CD4-positive, alpha-beta T cell (primary cell): ENCODE measurements at places on chromosomes 1 and 21.
A peak's percentile ranks its signal among the peaks of the same experiment; 100 is the strongest.

- no peak for DNase-seq
Observed at GRCh38 chr1:160025314-160025713, 6.5 kb downstream of the PIGM start.

DNA sequence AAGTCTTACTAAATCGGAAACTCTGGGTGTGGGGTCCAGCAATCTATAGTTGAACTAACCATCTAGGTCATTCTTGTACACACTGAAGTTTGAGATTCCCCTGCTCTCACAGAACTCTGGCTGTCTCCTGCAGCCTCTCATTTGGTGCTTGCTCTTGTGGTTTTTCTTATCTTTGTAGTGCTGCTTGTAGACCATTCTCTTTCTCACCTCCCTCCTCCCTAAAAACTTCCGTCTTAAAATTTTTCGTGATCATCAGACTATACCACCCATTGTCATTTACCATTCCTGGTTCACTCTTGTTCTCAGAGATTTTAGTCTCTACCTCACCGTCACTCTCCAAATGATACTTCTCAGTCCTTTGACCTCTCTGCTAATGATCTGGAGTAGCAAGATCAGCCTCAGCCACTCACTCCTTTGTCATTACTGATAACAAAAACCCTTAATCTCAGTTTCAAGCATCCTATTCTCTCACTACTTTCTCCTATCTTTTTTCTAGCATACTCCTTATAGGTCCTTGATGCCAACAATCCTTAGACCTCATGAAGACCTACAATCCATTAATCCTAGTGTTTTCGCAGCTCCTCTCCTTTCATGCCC is 13.0 kb upstream of the EPHX4 start:
- DNase-seq: no peak

DNA sequence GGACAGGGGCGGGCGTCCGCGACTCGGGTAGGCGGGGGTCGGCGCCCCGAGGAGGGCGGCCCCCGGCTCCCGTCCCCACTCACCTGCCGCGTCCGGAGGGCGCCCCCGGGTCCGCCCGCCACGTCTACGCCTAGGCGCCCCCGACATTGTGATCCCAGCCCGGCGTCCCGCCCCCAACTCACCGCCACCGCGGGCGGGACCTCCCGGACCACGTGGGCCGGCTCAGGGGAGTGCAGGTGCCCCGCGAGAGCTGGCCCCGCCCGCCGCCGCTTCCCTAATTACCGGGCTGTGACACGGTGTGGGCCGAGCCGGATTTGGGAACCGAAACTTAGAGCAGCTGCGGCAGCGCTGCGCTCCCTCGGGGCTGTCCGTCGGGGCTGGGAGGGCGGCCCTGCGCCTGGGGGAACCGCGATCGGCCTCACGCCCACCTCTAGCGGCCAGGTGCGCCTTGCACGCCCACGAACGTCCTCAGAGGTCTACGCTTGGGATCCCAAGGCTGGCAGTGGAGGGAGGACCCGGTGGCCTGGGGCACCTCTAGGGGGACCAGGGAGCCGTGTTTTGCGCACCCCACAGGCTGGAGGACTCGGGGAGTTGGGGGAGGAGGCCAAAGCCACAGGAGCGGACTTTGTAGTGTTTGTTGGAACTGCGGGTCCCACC is 521 bp upstream of the NADK start:
- DNase-seq: peak; percentile 71

- no peak for DNase-seq
Observed at GRCh38 chr1:116231752-116232151, 120.6 kb downstream of the MAB21L3 start.

GRCh38 chr1:94855307-94855700 is 35.1 kb downstream of the SLC44A3 start:
- DNase-seq: no peak

DNA sequence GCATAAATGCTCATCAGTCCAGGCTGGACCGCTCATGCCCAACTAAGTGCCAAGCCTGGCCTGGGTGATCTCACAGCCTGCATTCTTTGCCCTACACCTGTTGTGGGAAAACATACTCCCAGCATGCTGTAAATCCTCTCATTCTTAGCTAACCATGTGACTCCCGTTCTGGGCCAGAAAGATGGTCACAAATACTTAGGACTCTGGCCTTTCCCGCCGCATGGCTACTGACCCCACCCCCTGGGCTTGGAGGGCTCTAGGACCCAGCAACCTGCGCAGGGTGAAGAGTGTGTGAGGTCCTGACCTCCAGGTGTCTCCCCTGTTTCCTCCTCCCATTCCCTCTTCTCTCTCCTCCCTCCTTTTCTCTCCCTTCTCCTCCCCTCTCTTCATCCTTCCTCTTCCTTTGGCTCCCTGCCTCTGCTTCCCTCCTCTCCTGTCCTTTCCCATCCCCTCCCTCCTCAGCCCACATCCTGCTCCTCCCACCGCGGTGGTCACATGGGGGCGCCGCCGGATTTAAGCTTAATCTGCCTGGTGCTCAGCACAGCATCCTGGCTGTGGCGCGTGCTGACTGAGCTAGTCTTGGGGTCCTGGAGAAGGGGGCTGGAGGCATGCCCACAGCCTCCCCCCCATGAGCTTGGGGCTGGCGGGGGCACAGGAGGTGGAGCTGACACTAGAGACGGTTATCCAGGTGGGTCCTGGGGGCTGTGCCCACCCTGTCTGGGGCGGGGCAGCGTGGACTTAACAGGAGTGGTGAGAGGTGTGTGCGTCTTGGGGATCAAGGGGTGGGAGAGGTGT is at the start of gene CROCC:
TSS of gene CROCC (plus strand) at position 541 of the 795 bp plus-strand sequence. CDS start at position 629, 88 bp downstream.
- peak; percentile 37 for DNase-seq

DNA sequence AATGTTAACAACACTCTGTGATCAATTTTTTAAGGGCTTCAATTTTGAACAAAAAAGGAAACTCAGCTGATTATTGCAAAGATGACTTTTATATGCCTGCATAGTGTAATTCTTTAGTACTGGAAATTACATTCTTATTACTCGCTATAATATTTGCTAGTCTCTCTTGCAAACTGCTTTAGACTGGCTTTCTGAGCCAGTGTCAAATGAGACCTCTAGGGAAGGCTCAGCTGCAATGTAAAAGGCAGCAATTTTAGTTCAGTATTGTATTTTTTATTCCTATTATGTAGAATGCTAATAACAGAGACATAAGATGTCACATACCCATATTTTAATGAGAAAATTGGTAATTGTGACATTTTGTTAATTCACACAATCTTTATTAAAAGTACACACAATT is 338.1 kb upstream of the LYPLAL1 start:
- no peak for DNase-seq

DNA sequence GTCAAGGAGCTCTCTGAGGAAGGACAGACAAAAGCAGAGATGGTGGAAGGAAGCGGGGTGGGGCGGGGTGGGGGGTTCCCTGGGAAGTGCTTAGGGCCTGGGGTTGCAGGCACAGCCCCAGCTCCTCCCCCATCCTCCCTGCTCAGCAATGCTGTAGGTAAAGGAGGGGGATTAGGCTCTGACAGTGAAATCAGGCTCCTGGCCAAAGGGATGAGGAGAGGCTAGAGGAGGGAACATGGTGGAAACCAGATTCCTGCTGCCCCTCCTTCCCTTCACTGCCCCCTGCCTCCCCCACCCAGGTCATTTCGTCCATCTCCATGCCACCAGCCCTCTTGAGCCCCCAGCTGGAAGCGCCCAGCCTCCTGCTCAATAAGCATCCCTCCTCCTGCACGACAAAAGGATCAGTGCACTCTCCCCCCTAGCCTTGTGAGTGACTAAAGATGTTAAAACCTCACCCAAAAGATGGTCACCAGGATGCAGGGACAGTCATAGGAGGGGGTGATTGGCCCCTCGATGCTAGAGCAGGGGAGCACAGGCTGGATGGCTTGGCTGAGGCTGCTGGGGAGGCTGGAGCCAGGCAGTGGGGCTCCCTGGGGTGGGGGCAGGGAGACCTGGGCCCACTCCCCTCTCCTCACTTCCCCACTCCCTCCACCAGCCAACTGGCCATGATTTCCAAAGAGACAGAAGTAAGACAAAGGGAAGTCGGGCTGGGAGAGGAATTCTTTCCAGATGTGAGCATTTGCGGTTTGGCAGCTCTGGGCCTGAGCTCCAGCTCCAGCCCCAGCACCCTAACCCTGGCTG is 2.2 kb upstream of the CRABP2 start:
- no peak for DNase-seq

GRCh38 chr21:19590044-19590443 is 1186.5 kb upstream of the TMPRSS15 start:
- DNase-seq: no peak

GRCh38 chr21:42369821-42370220 is 3.5 kb upstream of the TFF1 start:
- no peak for DNase-seq

- no peak for DNase-seq
Observed at GRCh38 chr21:16125274-16125673, 395.5 kb downstream of the USP25 start.

DNA sequence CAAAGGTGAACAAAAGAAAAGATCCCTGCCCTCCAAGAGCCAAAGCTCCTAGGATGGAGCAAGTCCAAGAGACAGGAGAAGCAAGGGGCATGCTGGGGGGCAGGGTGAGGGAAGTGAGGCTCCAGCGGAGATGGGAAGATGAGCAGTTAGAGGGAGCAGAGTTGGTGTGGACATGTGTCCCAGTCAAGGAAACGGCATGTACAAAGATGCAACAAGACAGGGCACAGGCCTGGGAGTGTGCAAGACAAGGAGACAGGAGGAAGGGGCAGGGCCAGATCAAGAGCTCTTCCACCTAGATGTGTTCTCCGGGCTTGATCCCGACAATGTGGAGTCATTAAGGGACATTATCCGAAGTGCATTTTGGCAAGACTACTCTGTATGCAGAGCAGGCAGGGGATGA is 82.1 kb downstream of the CAPZB start:
- DNase-seq: no peak

- DNase-seq: no peak
Observed at GRCh38 chr1:92859400-92860039, 27.7 kb downstream of the RPL5 start.

DNA sequence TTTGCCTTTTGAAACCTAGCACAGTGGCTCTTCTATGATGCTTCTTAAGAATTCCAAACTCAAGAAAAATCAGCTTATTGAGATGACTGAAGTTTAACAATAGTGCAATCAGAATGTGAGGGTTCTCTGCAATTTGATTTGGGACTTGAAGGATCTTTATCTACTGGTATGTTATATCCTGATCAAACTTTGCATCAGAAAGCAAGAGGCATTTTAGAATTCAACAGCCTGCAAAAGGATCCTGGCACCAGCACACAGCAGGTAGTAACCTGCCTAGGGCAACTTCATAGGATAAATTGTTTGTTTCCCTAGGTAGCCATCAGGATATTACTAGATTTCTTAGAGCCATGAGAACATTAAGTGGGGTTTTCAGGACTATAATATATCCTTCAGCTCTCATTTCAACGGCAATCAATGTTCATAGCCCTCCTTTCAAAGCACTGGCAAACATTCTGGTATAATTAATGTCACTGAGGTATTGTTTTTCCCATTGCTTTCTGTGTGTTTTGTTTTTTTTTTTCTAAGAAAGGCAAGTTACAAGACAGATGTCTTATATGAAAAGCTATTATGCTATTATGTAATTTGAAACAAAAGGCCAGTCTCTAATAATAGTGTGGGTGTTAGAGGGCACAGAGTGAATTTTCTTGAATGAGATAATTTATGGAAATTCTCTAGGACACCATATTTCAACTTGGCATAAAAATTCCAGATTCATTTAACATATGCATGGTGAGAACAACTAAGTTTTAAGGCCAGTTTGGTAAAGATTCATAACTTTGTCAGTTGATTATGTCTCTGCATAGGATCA is 34.5 kb downstream of the NTNG1 start:
- DNase-seq: no peak

DNA sequence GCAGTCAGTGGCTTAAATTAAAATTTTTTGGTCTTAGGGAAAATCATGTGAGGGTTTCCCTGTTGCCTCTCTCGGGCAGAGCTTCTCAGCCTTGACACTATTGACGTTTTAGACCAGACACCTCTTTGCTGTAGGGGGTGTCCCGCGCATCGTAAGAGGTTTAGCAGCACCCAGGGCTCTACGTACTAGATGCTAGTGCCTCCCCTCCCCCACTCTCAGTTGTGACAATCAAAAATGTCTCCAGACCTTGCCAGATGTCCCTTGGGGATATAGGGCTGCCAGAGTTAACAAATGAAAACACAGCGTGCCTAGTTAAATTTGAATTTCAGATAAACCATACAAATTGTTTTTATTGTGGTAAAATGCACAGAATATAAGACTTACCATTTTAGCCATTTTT is 293.3 kb downstream of the DISC1 start:
- no peak for DNase-seq

DNA sequence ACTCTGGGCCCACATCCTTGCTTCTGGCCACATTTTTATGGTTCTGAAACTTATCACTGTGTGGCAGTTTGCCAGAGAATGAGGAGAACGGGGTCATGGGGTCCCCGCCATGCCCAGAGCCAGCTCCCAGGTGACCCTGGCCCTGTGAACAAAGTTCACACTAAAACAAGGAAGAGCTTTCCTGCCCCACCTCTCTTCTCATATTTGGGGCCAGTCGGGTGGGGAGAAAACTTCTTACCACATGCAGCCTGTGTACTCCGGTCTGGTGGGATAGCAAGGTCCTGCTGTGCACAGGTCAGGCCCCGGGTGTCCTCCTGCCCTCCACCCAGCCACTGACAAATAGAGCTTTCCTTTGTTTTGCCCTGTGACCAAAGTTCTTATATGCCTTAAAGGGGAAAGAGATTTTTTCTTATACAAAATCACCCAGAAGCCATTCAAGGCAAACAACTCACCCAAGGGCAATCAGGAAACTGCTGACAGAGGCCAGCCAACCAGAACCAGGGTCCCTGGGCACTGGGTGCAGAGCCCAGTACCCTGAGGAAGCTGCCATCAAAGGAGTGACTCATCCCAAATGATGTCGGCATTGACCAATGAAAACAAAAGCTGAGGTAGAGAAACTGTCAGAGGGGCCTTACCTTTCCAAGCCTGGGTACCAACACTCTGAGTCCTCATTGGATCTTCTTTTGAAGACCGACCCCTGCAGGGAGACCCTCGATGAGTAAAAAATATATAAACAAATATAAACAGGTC is 53.6 kb downstream of the OLIG1 start:
- no peak for DNase-seq

GRCh38 chr1:91173346-91173890 is 151.6 kb upstream of the ZNF644 start:
- no peak for DNase-seq

DNA sequence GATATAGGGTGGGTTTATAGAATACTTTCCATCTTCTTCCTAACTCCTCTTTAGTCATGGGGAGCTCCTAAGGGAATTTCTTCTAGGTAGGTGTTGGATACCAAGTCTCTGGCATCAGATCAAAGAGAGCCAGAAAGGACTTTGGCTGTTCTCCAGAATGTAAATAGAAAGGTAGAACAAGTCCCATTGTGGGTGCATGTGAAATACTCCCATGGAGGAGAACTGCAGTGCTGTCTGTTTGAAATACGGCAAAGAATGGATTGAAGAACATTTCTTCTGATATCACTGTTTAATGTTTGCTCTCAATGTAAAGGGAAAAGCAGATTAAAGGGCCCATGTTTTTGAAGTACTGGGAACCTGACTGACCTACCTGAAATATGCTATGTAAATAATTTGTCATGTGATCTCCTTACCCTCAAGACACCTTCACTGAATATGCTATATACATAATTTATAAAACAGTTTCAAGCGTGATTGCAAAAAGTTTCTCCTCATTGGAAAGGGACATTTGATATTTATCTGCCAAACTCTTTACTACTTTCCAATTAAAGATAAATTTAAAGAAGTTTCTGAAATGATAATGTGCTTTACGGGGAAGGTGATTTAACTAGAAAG is 65.9 kb downstream of the LAMC1 start:
- no peak for DNase-seq
